Calu3 (cell line): ENCODE measurements at places on chromosomes 2 and 18.

GRCh38 chr2:120110507-120110906 lies 97.6 kb downstream of the EPB41L5 start:
- no peak for DNase-seq

GRCh38 chr18:59267503-59268126 lies 5.6 kb downstream of the RAX start:
- DNase-seq = peak; percentile 45

DNA sequence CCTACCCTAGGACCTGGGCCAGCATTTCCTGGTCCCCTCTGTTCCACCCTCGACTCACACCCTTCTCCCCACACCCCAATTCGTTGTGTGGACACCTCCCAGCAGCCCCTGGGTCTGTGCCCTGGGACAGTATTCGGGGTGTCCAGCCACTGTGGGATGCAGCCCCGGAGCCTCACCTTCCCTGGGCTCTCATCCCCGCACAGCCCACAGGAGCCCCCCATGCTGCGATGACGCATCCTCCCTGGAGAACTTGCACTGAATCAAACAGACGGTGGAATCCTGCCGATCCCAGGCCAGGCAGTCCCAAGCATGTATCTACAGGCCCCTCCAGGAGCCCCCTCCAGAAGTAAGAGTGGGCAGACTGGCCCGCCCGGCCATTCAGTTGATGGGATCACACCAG lies 9.7 kb downstream of the ITM2C start:
- DNase-seq = no peak

GRCh38 chr18:50956116-50956515 lies 11.7 kb upstream of the ELAC1 start:
- no peak for DNase-seq

DNA sequence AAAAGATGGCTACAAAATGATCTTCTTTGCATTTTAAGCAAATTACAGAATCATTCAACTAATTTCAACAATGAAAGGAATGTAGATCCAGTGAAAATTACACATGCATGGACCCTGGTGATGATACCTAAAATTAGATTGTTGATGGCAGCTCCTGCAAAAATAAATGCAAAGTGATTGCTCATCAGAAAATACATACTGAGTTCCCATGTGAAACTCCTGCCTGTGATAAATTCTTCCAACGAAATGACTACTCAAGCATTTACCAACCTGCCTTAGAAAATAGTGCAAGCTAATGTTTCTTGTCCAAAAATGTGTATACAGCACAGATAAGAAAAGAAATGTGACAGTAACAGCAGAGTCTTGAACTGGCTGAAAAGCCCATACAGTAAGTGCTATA lies 300.0 kb upstream of the REV1 start:
- DNase-seq = no peak

- no peak for DNase-seq
Observed at GRCh38 chr2:226797989-226798421, 1.6 kb downstream of the IRS1 start.

DNA sequence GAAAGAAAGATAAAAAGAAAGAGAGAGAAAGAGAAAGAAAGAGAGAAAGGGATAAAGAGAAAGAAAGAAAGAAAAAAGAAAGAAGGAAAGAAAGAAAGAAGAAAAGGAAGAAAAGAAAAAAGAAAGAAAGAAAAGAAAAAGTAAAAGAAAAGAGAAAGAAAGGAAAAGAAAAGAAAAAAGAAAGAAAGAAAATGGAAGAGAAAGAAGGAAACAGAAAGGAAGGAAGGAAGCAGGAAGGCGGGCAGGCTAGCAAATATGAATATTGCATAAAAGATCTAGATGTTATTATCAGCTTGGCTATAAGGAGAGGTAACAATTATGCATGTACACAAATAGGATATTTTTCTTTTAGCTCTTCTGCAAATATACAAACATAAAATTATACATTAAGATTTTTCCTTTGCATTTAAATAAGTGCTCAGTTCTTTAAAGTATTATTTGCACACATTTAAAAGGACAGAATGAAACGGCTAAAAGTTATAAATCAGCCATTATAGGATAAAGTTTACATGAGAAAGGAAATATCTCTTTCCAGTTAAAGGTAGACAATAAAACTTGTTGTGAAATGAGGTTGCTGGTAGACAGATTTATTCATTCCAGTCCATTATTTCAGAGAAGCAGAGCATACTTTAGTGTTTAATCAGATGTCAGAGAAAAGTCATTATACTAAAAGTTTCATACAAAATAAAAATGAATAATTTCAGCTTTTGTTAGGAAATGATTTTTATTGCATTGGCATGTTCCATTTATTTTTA lies 511.4 kb downstream of the KCNJ3 start:
- no peak for DNase-seq

DNA sequence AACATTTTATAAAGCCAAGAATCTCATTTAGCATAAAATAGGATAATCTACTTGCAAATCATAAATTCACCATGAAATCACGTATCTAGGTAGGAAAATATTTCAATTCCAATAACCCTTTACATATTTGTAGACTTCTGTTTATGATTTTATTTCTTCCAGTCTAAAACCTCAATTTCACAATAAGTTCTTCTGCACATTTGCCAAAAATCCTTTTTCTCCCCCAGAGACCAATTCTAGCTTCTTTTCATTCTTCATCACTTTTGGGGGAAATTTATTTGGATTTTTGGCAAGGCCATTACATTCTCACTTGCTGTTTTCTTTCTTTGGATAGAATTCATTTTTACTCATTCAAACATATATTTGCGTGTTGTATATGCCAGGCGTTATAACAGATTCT lies 86.8 kb downstream of the SPRED2 start:
- no peak for DNase-seq

DNA sequence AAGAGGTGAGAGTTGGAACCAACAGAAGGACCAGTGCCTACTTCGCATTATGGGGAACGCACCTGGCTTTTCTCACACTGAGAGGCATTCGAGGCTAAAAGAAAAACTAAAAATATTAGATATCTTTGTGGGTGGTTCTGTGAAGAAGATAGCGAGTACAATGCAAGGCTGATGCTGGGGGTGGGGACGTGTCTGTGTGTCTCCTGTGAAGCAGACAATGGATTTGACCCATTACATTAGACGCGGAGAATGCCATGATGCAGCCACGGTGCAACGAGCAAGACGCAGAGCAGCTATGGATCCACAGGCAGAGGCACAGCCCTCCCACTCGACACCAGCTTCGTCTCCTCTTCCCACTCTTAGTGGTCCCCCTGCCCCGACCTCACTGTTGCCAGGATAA lies 61.0 kb downstream of the ADCY3 start:
- no peak for DNase-seq

DNA sequence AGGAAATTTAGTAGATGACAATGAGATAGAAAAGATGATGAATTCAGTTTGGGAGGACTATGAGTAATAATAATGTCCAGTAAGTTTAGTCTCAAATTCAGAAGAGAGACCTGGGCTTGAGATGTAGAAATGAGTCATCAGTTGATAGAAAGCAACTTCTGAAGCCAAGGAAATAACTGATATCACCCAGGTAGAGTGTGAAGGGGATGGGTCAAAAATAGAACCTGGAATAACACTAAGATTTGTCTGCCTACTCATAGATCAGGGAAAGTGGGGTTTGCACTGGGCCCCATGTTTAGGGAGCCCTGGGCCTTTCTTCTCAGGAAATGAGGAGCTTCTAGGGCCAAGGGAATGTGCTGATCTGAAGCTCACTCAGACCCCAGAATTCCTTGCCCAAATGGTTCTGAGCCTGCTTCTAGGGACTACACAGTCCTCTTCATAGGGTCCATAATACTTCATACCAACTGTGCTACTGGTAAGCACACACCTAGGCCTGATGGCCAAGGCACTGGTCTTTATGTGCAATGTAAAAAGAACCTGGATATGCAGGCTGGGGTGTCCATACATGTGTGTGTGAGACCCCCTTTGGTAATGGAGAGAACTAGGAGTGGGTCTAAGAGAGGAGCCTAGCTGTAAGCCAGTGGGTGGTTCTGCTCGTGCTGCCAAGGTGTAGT lies 141.2 kb downstream of the IKZF2 start:
- no peak for DNase-seq

DNA sequence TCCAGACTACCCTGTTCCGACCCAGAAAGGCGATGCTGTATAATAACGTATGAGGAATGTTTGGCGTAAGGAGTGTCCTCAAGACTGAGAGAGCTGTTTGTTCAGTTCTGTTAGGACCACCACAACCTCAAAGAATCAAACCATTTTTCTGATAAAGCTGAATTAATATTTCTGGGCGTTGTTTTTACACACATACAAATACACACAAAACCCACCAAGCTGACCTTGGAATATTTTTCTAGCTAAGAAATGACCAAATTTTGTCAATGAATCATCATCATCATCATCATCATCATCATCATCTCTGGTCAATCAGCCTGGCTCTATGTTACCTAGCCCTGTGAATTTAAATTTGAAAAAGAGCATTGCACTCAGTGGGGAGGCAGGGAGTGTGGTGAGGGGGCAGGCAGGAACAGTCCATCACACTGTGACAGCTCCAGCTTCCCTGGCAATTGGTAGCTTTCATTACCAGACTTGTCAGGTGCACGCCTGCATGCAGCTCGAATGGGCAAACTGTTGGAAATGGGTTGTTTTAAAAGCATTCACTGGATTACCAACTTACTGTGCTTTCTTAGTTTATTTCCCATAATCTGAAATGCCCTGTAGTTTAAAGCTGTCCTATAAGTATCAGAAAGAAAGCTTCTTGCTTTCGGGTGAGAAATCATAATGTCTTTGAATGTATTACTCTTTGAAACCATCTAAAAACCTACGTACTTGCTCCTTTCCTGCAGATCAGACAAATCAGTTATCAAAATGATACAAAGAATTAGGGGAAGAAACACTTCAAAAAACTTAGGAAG lies 6.9 kb upstream of the POU3F3 start:
- DNase-seq = no peak

DNA sequence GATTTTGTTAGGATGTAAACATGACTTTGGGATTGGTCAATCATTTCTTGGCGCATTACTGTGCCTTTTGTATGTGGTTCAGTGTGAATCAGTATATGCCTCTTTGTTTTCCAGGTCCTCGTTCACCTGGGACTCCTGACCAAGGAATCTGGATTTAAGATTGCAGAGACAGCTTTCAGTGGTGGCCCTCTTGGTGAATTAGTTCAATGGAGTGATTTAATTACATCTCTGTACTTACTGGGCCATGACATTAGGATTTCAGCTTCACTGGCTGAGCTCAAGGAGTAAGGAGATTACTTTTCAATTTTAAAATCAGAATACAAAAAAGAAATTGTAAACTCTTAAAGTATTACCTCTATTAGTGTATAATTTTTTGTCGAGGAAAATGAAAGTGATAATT lies 87.6 kb downstream of the MGAT5 start:
- no peak for DNase-seq

DNA sequence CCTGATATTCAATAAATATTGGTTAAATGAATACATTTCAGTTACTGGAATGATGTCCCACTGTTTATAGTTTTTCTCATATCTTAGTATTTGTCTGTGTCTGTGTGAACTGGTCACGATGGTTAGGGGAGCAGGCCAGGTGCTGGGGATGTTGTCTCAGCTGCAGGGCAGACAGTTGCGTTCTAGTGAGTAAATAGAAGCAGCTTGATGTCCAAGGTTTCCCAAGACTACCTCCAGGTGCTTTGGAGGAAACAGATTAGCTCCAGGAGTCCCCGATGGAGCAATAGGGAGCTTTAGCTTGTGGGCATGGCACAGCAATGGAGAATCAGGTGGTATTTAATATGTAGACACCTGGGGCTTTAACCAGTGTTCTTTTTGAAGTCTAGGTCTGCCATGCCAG lies 75.5 kb downstream of the GULP1 start:
- no peak for DNase-seq

GRCh38 chr2:219524817-219525216 lies 10.5 kb downstream of the ASIC4 start:
- no peak for DNase-seq

GRCh38 chr18:76134628-76135027 lies 360.4 kb downstream of the ZNF516 start:
- DNase-seq = no peak

- DNase-seq = no peak
Observed at GRCh38 chr18:42641996-42642395, 473.5 kb downstream of the RIT2 start.

DNA sequence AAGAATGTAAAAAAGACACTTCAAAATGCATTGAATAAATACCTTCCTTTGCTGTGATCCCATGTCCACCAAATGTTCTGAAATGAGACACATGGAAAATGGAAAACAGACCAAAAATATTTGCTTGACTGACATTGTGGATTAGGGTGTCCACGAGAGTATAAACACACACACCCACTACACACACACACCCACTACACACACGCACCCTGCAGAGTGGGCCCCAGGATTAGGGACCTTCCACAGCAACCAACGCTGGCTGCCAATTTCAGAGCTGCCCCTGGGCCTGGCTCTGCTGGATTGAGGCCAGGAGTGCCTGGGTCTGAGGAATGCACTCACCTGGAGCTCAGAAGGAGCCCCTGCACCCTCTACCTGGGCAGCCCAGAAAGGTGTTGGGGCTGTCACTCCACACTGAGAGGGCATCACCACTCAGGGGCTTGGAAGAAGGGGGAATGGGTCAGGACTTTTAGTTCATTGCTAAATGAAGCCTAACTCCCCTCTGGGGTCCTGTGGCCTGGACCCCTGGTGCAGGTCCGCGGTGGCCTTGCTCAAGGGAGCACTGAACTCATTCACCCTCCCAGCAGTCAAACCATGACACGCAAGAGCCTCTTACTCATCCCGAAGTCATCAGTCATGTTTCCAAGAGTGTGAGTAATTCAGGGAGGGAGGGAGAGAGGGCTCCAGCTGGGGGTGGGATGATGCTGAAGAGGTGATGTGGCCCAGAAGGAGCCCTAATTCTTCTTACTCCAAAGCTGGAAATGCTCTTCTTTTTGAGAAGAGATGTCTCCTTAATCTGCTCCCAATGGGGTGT lies 50.2 kb upstream of the PLB1 start:
- DNase-seq = no peak

DNA sequence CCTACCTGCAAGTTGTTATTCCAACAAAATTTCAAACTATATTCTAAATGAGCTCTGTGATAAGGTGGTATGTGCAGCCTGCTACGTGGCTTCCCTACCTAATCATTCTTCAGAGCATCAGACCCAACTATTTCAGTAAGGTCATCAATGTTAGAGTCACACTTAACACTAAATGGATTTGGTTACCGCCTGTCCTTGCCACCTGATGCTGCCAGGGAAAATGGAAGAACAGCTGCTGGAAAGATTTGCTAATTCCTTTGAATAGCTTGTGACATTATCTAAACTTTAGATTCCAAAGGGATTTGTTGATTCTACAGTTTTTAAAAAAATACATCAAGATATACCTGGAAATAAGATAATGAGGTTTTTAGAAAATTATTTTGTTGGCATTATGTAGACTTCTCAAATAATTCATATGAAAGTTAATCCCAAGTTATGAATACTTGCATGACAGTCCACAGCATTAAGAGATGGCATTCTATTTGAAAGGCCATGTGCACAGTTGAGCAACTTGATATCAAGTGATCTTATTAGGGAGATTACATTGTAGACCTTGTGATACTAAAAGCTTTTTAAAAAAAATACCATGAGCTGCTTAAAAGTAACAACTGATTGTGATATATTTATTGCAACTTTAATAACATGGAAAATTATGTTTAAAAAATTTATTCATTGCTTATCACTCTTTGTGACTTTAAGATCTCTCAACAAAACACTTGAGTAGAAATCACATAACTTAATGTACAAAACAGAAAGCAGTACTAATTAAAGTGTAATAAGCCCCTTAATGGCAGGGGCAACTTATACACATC lies 98.3 kb upstream of the UGP2 start:
- no peak for DNase-seq
